ENCODE measurements at places on chromosomes 6 and 20. TPM values are rescaled to one million over a fixed set of nuclear protein-coding genes. Genes with fewer than 3 reads are reported as not detected.

DNA sequence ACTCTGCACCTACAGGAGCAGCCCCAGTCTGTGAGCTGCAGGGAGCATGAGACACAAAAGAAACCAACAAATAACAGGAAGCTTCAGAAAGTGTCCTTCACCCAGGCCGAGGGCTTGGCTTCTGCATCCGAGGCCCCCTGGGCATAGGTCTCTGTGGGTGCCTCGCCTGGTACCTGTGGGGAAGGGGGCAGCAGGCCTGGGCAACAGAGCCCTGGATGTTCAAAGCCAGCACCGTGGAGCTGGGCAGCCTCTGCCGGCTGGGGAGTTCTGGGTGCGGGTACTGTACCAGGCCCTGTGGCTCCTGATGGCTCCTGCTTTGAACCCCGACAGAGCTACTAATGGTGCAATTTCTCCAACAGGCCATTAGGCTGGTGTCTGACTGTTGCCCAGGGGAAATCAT is 55.7 kb downstream of the TMEM242 start:
- DNase-seq = no peak

DNA sequence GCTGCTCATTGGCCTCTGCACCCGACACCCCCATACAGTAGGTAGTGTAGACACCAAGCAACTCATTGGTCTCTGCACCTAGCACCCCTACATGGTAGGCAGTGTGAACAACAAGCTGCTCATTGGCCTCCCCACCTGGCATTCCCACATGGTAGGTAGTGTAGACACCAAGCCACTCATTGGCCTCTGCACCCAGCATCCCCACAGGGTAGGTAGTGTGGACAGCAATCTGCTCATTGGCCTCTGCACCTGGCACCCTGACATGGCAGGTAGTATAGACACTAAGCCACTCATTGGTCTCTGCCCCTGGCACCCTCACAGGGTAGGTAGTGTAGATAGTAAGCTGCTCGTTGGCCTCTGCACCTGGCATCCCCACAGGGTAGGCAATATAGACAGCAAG is 226.0 kb downstream of the SLC24A3 start:
- DNase-seq = no peak

DNA sequence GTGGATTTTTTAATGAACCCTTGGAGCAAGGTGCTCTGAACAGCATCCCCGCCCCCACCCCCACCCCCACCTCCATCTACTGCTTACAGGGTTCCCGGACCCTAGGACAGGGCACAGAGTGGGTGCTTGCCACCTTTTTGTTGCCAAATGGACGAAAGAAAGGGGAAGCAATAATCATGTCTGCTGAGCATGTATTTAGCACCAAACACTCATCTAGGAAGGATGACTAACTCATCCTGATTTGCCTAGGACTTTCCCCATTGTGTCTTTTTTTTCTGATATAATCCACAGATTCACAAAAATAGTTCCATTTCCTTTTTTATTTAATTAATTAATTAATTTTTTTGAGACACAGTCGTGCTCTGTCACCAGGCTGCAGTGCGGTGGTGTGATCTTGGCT is 1.2 kb upstream of the PLTP start:
- no peak for DNase-seq

GRCh38 chr6:3291987-3292386 is 33.2 kb downstream of the PSMG4 start:
- no peak for DNase-seq

GRCh38 chr6:125910527-125910926 is 46.0 kb upstream of the HINT3 start:
- no peak for DNase-seq

DNA sequence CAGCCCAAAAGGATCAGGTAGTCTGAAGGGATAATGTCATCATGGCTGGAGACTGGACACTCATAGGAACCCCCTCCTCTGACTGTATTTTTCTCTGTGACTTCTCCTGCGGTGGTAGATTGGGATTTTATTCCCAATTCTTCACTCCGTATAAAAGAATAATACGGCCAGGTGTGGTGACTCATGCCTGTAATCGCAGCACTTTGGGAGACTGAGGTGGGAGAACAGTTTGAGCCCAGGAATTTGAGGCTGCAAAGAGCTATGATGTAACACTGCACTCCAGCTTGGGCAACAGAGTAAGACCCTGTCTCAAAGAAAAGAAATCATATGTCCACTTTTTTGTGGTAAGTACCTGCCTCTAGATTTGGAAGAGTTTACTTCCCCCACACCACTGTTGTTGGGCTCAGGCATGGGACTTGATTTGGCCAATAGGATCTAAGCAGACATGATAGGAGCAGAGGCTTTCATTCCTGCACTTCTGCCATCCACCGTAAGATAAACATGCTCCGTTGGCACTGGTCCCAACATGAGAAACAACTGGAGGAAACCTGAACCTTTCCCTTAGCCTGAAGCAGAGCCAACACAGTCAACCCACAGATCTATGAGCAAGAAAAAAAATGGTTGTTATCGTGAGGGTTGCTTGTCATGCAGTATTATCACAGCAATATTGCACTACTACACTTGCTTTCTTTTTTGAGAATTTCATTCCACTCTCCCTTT is 82.0 kb downstream of the JPH2 start:
- DNase-seq = no peak

GRCh38 chr6:116514111-116514510 is 2.7 kb downstream of the CALHM5 start:
- no peak for DNase-seq

GRCh38 chr20:37566590-37567330 is 39.1 kb upstream of the BLCAP start:
- DNase-seq = no peak

DNA sequence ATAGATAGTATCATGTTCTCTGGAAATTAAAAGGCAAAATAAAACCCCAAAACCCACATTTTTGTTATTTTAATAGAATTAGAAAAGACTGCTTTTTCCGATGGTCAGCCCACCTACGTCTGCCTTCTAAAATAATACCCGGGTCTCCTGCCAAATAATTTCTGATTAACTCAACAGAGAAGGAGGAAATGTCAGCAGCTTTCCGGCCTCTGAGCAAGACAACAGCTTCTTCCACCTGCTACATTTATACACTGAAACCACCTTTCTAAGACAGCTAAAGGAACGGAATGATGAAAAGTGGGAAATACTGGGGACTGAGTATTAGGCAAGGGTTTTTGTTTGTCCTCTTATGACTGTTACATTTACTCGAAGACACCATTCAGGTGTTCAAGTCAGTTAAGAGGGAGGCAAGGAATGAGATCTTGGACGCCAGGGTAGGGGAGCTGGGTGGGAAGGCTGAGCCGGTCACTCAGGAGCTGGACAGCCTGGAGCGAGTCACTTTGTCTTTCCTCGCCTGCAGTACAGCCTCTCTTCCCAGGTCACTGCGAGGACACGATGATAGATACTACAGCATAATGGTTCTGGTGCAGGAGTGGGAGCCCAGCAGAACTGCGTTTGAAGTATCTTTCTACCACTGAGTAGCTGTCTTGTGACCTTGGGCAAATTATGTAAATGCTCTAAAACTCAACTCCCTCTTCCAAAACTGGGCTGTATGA is 96.3 kb upstream of the QKI start:
- no peak for DNase-seq

- no peak for DNase-seq
These were observed 79.7 kb upstream of the MYLIP start for GRCh38 chr6:16049168-16049567.

- DNase-seq = no peak
These were observed 1.1 kb downstream of the PERP start for GRCh38 chr6:138105880-138106664.

GRCh38 chr6:116084284-116084683 is 16.4 kb upstream of the NT5DC1 start:
- no peak for DNase-seq

- no peak for DNase-seq
These were observed 143.5 kb upstream of the AFDN start for GRCh38 chr6:167683028-167683862.

DNA sequence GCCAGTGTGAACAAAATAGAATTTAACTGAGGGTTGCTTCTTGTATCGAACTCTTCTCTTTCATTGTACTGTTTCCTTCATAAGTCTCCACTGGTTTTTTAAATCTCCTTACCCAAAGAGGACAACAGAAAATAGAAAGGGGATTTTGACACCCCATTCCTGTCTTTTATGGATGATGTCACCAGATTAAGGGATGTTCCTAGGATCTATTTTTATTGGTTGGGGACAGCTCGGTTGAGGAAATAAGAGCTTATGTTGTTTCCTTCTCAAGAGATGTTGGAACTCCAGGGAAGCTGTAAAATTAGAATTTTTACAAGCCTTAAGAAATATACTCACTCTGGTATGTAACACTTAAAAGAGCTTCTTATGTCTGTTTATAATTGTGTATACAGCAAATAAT is 171.5 kb downstream of the PHF3 start:
- DNase-seq = no peak

GRCh38 chr6:7207720-7208119 is 100.0 kb downstream of the RREB1 start:
- no peak for DNase-seq

- no peak for DNase-seq
These were observed 1.8 kb upstream of the RNF24 start for GRCh38 chr20:4017051-4017712.

DNA sequence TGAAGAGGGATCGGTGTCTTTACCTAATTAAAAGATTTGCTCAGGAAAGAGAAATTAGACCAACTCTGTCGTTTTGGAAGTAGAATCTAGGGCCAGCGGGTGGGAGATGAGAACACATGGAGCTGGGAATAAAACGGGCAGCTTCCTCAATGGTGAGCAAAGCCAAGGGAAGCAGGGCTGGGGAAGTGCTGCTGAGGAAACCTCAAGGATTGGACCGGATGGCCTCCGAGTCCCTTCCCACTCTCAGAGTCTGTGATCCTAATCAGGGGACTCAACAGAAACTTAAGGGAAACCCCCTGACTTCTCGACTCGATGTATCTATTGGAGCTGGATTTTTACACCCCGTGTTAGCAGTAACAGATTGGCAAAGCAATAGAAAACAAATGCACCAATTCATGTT is 10.8 kb downstream of the GCNT2 start:
- DNase-seq = no peak

- DNase-seq = no peak
These were observed 10.2 kb upstream of the BEND6 start for GRCh38 chr6:56944661-56945060.

GRCh38 chr20:58213121-58213520 is 15.3 kb downstream of the ANKRD60 start:
- no peak for DNase-seq

- no peak for DNase-seq
These were observed 36.1 kb downstream of the NCR2 start for GRCh38 chr6:41371461-41371991.

GRCh38 chr20:20225325-20226043 is 142.4 kb upstream of the INSM1 start:
- DNase-seq = no peak

- DNase-seq = no peak
These were observed 77.6 kb upstream of the BACH2 start for GRCh38 chr6:90374201-90374600.

GRCh38 chr6:108968325-108969316 is 120.4 kb downstream of the ARMC2 start:
- DNase-seq = no peak

GRCh38 chr20:59576216-59576953 is 28.0 kb upstream of the PHACTR3 start:
- no peak for DNase-seq

GRCh38 chr20:21089391-21089790 is 16.8 kb downstream of the LINC00237 start:
- DNase-seq = no peak

GRCh38 chr6:42281570-42281969 is 63.9 kb upstream of the MRPS10 start:
- DNase-seq = no peak

DNA sequence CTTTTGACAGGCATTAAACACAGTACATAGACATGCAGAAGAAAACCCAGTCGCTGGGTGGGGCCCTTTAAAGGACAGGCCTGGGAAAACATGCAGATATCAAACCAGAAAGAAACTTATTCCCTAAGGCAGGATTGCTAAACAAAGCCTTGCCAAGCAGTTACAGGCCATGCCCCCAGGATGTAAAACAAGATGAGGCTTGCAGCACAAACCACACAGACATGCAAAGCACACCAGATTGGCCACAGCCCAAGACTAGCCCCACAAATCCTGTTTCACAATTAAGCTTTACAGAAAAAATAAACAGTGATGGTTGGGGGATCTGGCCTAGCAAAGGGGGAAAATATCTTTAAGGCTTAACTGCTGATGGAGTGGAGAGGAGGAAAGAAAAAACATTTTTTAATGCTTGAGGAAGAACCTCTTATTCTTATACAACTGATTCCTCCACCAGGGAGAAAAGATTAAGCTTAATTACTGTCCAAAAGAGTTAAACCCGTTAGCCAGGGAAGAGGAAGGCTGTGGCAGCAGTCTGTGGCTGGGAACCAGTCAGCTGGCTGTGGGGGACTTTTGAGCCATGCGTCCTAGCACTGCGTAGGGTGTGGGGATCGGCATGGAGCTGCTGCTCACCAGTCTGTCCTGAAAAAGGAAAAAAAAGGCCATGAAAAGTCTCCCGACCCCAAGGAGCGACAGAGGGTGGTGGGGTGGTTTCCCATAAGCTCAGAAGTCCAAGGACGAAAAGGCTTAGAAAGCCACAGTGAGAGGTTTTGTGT is 28.4 kb downstream of the COL19A1 start:
- DNase-seq = peak; percentile 68

GRCh38 chr6:145872669-145873068 is 58.1 kb upstream of the FBXO30 start:
- no peak for DNase-seq

- DNase-seq = no peak
These were observed 1.4 kb downstream of the STK38 start for GRCh38 chr6:36545767-36546307.

DNA sequence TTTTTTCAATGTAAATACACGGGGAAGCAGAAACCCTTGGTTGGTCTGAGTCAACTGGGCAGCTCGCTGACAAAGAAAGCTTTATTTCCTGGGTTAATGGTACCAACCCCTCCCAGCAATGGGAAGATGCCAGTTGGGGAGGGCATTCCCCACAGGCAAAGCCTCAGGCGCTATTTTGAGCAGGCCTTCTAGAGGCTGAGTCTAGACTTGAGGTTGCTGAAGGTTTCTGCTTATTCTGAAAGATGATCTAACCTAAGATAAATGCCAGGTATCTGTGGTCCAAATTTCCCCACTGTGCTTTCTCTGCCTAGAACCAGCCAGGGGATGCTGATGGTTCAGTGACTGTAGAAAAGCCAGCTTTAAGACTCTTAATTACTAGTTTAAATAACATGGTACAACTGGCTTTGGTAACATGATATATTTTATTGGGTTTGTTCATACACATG is 172.5 kb upstream of the JARID2 start:
- DNase-seq = no peak

Gene TEAD3
- 22.5 TPM for polyA plus RNA-seq

Gene SLC22A7
- polyA plus RNA-seq = not detected

Gene CASS4
- polyA plus RNA-seq = 0.50 TPM

Gene PLN
- polyA plus RNA-seq = 0.10 TPM

Gene GPR31
- polyA plus RNA-seq = not detected

Gene ADNP
- polyA plus RNA-seq = 10.6 TPM

Gene TMEM14C
- polyA plus RNA-seq = 226 TPM

Gene ARMH2
- polyA plus RNA-seq = not detected

Gene C6orf163
- polyA plus RNA-seq = 0.78 TPM

Gene MAP3K5
- polyA plus RNA-seq = 2.5 TPM
